ENCODE measurements at places on chromosomes 12 and 14.

DNA sequence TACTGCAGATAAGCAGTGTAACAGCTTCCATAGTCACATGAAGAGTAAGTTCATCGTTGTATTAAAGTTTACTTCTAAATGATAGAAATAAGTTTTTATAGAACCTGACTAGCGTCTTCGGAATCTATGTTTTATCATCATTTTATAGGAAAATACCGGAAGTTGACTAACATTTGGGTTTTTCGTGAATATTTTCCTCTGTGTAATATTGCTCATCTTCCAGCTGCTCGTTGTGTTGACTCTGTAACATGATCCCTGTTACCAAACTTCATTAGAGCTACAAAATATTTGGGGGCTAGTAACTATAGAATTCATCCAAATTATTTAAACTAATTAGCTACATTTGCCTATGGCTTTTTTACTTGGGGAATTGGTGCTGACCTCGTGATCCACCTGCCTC lies 37.2 kb downstream of the DDX51 start:
- no peak for DNase-seq

DNA sequence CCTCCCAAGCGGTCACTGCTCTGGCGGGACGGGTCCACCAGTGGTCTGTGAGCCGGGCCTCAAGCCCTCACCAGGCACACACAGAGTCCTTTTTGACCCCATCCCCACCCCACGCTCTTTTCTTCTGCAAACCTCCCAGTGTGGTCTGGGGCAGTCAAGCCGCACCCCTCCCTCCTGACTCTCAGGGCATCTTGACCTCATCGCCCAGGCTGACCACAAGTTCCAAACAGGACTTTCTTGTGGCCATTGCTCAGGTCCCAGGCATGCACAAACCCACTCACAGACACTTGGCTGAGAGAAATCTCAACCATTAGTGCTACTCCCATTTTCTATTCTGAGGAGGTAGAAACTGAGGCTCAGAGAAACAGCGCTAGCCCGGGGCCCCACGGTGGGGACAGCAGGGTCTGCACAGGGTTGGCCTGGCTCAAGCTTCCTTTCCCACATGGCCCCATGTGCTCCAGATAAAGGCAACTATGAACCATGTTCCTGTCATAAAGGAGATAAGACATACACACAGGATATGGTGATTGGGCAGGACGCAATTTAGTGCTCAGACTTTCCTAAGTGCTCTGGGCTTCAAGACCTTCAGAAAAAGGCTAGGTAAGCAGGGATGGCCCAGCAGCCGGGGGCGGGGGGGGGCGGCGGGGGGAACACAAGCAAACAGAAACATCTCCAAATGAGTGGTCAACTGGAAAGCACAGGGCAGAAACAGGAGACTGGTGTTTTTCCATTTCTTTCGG lies 69.6 kb downstream of the ITPK1 start:
- DNase-seq: peak; percentile 71

GRCh38 chr14:78307671-78308070 lies 137.5 kb downstream of the NRXN3 start:
- DNase-seq: no peak

GRCh38 chr12:13288937-13289652 lies 92.6 kb downstream of the EMP1 start:
- no peak for DNase-seq

- DNase-seq: no peak
Measured at GRCh38 chr12:122182887-122183587, at the start of gene LRRC43. Gene LRRC43, plus strand, starts transcription at chr12:122183123. Its CDS starts 22 bp downstream, at chr12:122183145.

DNA sequence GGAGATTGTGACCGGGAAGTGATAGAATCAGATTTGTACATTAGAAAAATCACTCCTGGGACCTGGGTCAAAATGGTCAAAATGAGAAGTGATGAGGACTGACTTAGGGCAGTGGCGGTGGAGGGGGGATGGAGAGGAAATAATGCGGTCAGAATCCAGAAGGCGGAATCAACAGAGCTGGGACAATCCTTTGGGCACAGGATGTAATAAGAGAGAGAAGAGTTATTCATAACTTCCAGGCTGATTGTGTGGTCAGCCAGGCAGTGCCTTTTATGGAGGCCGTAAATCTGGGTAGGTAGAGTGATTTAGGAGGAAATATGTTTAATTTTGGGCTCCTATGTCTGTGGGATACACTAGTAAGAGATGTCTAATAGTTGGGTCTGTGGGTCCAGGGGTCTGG lies 21.6 kb downstream of the FBXL14 start:
- DNase-seq: no peak

DNA sequence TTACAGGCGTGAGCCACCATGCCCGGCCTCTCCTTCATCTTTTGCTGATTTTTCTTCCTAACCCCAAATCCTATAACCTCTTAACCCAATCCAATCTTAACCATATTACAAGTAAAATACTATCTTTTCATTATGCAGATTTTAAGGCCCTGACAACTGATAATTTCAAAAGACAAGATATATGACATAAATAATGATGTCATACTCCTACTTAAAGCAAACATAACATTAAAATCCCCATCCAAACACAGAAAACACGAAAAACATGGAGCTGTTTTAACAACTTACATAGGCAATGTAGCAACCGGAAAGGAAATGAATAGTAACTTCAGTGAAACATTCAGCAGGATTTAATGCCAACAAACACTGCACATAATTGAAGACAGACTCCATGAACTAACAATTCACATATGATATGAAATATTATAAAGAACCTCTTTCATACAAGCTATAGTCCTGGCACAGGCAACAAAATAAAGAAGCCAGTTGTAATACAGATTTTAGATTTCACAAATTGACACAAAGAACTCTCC lies 21.5 kb downstream of the USP44 start:
- no peak for DNase-seq

GRCh38 chr14:85622106-85622505 lies 92.2 kb downstream of the FLRT2 start:
- DNase-seq: no peak

DNA sequence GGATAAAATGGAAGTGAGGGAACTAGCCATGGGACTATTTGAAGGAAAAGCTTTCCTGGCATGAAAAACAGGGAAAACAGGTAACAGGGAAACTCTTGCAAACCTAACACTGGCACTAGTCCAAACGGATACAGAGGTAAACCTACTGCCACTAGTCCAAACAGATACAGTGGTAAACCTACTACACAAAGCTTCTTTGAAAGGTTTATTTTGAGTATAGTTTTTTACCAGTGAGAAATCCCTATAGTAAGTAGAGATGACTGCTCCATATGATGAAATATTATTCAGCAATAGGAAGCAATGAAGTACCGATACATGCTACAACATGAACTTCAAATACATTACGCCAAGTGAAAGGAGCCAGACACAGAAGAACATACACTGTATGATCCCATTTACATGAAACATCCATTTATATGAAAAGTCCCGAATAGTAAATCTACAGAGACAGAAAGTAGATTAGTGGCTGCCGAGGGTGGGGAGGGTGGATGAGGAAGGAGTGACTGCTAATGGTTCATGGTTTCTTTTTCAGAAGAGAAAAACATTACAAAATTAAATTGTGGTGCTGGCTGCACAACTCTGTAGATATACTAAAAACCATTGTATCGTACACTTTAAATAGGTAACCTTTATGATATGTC lies 25.5 kb downstream of the SPTLC2 start:
- peak; percentile 30 for DNase-seq

DNA sequence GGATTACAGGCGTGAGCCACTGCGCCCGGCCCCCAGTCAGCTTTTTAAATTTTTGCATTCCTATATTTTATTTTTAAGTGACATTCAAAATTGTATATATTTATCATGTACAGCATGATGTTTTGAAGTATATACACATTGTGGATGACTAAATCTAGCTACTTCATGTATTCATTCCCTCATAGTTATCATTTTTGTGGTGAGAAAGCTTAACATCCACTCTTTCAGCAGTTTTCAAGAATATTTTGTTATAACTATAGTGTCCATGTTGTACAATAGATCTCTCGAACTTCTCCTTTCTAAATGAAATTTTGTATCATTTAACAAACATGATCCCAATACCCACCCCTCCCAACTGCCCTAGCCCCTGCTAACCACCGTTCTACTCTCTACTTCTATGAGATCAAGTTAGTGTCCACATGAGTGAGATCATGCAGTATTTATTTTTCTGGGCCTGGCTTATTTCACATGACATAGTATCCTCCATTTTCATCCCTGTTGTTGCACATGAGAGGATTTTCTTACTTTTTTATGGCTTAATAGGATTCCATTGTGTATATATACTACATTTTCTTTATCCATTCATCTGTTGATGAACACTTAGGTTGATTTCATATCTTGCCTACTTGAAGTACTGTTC lies 8.8 kb upstream of the HEBP1 start:
- no peak for DNase-seq

DNA sequence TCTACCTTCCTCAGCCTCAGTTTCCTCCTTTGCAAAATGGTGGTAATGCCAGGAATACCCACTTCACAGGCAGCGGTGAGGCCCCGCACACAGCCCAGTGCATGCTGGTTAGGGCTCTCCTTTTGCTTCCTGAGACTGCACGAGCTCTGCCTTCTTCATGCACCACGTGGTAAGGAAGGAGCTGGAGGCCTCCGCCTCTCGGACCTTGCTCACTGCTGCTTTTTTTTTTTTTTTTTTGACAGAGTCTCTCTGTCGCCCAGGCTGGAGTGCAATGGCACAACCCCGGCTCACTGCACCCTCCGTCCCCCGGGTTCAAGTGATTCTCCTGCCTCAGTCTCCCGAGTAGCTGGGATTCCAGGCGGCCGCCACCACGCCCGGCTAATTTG lies 18.1 kb downstream of the TAMALIN start:
- DNase-seq: peak; percentile 71

GRCh38 chr12:120767071-120768024 lies 41.7 kb downstream of the ACADS start:
- no peak for DNase-seq

DNA sequence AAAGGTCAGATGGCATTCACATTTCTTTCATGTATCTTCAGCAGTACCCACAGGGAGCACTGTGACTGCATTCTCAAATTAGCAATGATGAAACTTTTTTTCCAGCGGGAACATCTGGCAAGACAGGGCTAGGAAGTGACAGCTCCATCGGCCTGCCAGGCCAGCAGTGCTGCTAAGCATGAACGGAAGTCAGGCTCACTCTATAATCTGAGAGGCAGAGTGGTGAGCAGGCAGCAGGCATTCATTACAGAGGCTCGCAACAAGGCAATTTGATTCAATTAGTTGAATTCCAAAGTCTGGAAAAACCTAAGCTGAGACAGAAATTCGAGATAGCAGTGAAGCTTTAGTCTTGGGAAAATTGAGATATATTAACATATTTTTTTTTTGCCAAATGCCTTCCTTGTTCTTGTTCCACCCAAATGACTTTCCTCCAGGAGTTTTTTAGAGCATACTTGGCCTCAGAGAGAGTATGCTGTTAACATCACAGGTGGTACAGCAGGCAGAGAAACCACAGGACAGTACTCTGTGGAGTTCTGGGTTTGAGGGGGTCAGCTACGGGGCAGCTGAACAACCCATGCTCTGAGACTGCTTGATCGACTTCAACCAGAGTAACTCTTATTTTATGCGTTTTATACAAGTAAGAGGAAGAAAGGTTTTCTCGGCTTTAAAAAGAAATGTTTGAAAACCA lies 414.9 kb downstream of the APAF1 start:
- no peak for DNase-seq

- no peak for DNase-seq
Measured at GRCh38 chr12:107411792-107412535, 273.6 kb upstream of the PWP1 start.

GRCh38 chr14:68426661-68427549 lies 366.0 kb downstream of the ZFP36L1 start:
- DNase-seq: no peak

- DNase-seq: no peak
Measured at GRCh38 chr14:35085441-35085840, 36.3 kb downstream of the PPP2R3C start.

- DNase-seq: no peak
Measured at GRCh38 chr12:115051378-115051777, 367.4 kb upstream of the TBX3 start.

DNA sequence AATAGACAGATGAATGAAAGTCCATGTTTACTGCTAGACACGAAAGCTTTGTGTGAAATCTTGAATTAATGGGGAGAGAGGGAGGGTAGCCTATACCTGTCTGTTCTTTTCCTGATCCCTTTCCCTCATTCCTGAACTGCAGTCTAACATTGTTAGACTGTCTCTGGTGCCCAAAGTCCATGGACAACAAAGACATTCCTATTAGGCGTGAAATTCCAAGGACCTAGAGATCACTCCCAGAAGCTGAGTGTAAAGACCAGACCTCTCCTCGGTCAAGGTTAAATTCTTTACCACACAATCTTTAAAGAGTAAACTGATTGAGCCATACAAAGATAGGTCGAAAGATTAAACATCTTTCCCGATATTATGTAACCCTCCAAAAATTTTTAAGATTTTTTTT lies 270.7 kb upstream of the GARIN2 start:
- DNase-seq: no peak

- DNase-seq: peak; percentile 59
Measured at GRCh38 chr12:54680374-54680773, 32.2 kb upstream of the DCD start.

GRCh38 chr12:106299202-106299774 lies 3.2 kb upstream of the TCP11L2 start:
- peak; percentile 58 for DNase-seq

- DNase-seq: no peak
Measured at GRCh38 chr14:50808053-50808452, 22.9 kb downstream of the NIN start.

DNA sequence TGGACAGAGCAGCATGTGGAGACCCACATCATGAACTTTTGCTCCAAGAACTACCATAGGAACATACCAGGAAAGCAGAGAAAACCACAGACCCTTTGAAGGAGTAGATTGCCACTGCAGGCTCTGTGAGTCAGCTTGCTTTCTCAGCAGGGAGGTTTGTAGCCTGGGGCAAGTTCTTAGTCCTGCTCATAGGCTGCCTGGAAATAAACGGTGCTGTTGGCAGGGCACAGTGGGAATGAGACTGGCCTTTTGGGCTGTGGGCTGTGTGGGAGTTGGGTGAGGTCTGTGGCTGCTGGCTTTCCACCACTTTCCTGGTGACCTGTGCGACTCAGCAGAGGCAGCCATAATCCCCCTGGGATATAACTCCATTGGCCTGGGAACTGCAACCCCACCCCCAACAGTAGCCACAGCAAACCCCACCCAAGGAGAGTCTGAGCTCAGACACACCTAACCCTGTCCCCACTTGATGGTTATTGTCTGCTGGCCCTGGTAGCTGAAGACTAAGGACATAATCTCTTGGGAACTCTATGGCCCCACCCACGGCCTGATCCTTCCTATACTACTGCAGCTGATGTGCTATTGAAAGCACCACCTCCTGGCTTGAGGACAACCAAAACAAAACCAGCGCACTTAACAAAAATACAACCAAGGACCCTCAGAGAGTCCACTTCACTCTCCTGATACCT lies 192.1 kb upstream of the GARIN6 start:
- DNase-seq: peak; percentile 24

- DNase-seq: no peak
Measured at GRCh38 chr14:64946310-64947045, 3.9 kb upstream of the GPX2 start.

- no peak for DNase-seq
Measured at GRCh38 chr14:101495827-101496775, 65.2 kb upstream of the DIO3 start.

- no peak for DNase-seq
Measured at GRCh38 chr12:67996347-67996746, 7.1 kb downstream of the IFNG-AS1 start.
